ENCODE measurements at places on chromosomes 11 and 22.
A peak's percentile ranks its signal among the peaks of the same experiment; 100 is the strongest.

- DNase-seq: no peak
These were observed at the start of gene FAM83F for GRCh38 chr22:39994566-39995392. TSS of gene FAM83F (plus strand) at chr22:39994954. CDS start at chr22:39995043, 89 bp downstream.

- no peak for DNase-seq
These were observed 14.6 kb downstream of the NF2 start for GRCh38 chr22:29617922-29618629.

DNA sequence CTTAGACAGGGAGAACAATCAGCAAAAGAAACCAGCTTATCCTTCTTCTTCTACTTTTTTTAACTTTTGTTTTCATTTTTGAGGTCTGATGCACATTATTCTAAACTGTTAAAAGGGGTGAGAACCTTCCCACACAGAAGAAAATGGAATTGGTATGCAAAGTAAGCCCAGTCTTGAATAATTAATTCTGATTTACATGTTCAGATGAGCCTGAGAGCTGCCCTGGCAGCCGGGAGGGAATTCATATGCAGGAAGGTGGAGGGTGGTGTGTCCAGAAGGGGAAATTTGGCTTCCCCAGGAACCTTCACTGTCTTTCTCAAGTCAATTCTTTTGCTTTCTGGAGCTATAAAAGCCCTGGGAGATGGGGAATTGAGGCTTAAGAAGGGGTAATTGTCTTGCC lies 181.0 kb downstream of the INSC start:
- no peak for DNase-seq

DNA sequence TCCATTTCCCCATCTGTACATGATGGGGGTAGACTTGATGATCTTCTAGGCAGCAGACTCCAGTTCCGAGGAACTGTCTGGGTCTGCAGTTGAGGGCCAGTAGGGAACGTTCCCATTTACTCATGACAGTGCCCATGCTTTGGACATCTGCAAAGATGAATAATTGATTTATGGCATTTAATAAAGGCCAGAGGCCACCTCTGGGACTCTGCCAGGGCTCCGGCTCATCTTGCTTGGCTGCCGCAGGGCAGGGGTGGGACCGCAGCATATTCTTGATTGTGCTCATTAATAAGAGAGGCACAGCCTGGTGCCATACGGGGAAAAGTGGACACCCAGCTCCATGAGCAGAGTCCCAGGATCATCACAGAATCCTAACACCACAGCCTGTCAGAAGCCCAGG lies 28.1 kb upstream of the KLHL35 start:
- DNase-seq: no peak

DNA sequence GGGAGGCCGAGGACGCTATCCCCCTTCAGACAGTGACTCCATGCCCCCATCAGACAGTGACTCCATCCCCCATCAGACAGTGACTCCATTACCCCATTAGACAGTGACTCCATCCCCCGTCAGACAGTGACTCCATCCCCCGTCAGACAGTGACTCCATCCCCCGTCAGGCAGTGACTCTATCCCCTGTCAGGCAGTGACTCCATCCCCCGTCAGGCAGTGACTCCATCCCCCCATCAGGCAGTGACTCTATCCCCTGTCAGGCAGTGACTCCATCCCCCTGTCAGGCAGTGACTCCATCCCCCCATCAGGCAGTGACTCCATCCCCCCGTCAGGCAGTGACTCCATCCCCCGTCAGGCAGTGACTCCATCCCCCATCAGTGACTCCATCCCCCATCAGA lies 9.1 kb upstream of the TTLL8 start:
- DNase-seq: no peak

- peak; percentile 30 for DNase-seq
These were observed 20.6 kb downstream of the MORC2 start for GRCh38 chr22:30947816-30948454.

- no peak for DNase-seq
These were observed 31.7 kb upstream of the GCAT start for GRCh38 chr22:37775785-37776638.

- DNase-seq: no peak
These were observed 11.4 kb downstream of the PACS1 start for GRCh38 chr11:66081505-66081904.

- DNase-seq: peak; percentile 45
These were observed 915 bp downstream of the FEZ1 start for GRCh38 chr11:125494974-125495725.

DNA sequence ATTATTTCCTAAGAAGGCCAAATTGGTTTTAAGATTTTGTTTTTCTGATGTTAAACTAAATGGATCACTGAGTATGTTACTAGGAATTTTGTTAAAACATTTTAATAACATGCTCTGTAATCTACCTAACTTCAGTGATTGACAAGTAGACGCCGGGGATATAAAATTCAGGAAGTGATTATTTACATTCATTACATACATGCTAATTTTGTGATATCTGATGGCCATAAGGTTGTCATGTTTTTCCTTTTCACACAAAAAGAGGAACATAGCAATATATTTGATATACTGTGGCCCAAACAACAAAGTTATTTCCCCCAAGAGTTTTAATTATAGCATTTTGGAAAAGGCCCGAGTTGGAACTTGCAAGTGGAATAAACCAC lies 12.1 kb downstream of the SCUBE1 start:
- DNase-seq: no peak

- no peak for DNase-seq
These were observed 1.2 kb downstream of the HIKESHI start for GRCh38 chr11:86303257-86303656.

GRCh38 chr11:79809487-79809886 lies 368.7 kb upstream of the TENM4 start:
- DNase-seq: no peak

DNA sequence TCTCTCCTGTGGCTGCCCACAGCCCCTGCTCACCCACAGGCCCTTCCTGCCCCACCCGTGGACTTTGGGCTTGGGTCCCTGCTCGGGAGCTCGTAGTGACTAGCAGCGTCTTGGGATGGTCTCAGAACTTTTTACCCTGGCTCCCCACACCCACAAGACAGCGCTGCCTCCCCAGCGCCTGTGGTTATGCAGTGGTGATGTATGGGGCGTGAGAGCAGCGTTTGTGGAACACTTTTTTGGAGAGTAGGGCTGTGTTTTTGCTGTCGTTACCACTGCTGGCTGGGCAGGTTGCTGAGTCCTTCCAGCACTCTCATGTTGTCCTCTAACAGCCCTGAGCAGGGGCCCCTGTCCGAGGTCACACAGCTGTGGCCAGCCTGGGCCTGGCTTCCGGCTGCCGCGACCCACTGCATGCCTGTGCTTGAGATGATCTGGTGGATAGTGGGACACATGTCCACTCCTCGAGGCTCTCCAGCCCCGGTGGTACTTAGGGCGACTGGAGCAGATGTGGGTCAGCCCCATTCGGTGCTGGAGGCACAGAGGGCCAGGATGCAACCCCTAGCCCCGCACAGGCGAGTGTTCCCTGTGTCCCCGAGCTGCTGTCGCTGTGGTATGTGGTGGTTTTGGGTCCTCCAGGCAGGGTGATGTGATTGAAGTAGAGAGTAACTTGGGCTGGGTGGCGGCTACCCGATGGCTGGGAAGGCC lies 7.1 kb upstream of the GRAMD4 start:
- DNase-seq: no peak

GRCh38 chr22:41217553-41218157 lies 12.5 kb downstream of the L3MBTL2 start:
- DNase-seq: no peak

Measured in HEK293T (cell line).